ENCODE measurements at places on chromosomes 11 and 22.

DNA sequence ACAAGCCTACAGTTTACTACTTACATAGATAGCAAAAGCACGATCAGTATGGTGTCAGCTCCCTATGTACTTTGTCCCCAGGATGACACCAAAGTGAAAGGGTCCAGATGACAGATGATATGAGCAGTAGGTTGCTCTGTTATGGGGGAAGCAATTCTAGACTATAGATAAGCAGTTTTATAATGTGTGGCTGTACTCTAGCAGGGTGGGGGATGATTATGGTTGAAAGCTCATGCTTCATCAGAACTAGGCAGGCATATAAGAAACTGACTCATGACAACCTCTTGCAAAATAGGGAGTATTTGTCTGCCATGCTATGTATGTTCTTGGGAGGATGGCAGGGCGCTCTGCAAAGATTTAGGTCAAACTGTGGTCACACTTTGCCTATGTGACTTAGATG, 158.2 kb upstream of the ZBED5 start:
- DNase-seq, result no peak

GRCh38 chr22:25729016-25729995, 12.7 kb upstream of the MYO18B start:
- DNase-seq, result no peak

DNA sequence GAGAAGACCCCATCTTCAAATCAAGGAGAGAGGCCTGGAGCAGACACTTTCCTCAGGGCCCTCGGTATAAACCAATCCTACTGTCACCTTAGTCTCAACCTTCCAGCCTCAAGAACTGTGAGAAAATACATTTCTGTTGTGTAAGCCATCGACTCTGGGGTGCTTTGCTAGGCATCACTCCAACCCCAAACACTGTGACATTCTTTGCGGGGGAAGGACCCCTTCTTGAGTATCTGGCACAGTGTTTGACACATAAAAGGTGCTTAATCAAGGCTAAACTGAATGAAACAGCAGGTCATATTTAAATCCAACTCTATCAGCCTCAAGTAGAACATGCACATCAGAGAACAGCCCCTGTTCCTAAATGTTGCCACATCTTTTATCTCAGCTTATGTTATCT, 558.1 kb downstream of the INSC start:
- no peak for DNase-seq

DNA sequence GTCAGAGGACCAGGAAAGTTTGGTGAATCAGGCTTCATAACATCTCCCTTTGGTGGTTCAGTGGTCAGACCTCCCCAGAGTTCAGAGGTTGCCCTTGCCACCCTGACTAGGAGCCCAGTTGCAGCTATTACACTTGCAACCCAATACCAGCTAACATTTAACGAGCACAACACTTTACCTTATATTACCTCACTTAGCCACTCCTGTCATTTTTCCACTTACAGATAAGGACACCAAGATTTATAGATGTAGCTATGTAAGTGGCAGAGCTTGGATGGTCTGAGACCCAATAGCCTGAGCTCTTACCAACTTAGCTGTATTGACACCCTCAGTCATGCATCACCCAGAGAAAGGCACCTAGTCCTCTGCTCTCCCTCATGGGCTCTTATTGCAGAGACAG, 234.7 kb downstream of the INSC start:
- no peak for DNase-seq

DNA sequence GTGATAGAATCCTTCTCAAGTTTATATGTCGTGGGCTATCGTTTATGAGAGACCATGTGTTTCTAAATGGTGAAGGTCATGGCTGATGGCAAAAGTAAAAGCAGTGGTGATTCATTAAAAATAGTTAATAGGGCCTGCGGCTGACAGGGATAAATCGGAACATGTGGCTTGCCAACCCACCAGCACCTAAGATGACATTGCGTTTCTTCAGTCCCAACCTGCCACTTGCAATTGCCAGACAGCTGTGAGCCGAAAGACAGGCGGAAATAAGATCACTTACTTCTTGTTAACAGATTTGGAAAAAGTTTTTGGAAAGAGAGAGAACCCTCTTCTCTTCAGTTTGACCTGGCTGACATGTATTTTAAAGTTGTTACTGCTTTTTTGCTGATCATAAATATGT, 131.5 kb upstream of the MPPED2 start:
- no peak for DNase-seq

GRCh38 chr22:22070371-22070824, 87.8 kb upstream of the TOP3B start:
- DNase-seq, result no peak

- DNase-seq, result no peak
These were observed 168.1 kb downstream of the NXPE2 start for GRCh38 chr11:114846416-114846791.

GRCh38 chr11:35358391-35358790, 61.0 kb downstream of the SLC1A2 start:
- no peak for DNase-seq

DNA sequence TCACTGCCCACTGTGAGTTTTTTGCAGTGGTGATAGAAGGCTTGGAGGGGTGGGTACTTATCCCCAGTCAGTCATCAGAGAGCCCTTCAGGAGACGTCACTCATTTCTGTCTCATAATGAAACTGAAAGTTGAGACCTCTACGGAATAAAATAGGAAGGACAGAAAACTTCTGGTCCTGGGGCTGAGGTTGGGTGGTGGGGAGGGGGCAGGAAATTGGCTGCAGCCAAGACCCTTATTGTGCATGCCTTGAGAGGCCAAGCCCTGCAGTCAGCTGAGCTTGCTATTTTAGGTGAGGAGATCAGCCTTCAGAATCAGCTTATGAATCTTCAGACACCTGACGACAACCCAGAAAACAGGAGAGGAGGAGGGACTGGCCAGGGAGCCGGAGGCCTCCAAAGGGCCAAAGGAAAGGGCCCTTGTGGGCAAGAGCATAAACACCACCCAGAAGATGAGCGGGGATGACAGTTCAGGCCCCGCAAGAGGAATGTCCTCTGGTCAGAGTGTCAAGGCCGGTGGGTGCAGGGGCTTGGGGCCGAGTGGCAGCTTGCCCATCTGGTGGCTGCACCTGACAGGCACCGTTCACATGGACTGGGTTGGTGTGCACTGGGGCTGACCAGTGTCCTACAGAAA, 17.9 kb upstream of the ADA2 start:
- no peak for DNase-seq

DNA sequence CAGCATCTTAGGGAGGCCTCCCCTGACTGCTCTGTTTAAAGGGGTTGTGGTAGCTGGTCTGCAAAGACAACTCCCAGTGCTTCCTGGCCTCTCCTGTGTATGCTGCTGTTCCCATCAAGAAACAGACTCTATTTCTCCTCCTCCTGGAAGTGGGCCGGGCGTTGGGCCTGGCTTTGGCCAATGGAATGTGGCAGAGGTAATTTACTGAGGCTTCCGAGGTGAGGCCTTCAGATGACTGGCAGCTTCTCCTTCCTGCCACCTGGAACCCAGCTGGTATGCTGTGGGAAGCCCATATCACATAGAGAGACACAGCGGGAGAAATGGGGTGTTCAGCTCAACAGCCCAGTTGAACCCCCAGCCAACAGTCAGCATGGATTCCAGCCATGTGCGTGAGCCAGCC, 25.1 kb upstream of the EIF3D start:
- DNase-seq, result no peak

DNA sequence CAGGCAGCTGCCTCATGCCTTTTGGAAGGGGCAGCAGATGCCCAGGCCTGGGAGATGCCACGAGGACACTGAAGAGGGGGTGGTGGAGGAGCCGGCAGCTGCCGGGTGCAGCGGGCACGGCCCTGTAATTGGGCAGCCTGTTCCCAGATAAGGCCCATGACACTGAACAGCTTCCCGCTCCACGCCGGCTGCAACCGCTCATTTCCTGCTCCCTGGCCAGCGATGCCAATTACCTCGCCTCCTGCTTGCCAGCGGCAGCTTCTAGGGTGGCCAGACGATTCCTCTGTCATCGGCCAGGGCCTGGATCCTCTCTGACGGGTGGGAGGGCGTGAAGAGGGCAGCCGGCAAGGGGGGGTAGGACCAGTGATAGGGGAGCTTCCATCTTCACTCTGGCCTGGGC, 22.8 kb downstream of the FLRT1 start:
- DNase-seq, result no peak

- no peak for DNase-seq
These were observed 6.1 kb upstream of the STIM1 start for GRCh38 chr11:3849297-3849874.

GRCh38 chr22:43529934-43530333, 118.1 kb downstream of the MPPED1 start:
- DNase-seq, result no peak

GRCh38 chr11:125956391-125957134, 10.7 kb downstream of the VSIG10L2 start:
- no peak for DNase-seq

DNA sequence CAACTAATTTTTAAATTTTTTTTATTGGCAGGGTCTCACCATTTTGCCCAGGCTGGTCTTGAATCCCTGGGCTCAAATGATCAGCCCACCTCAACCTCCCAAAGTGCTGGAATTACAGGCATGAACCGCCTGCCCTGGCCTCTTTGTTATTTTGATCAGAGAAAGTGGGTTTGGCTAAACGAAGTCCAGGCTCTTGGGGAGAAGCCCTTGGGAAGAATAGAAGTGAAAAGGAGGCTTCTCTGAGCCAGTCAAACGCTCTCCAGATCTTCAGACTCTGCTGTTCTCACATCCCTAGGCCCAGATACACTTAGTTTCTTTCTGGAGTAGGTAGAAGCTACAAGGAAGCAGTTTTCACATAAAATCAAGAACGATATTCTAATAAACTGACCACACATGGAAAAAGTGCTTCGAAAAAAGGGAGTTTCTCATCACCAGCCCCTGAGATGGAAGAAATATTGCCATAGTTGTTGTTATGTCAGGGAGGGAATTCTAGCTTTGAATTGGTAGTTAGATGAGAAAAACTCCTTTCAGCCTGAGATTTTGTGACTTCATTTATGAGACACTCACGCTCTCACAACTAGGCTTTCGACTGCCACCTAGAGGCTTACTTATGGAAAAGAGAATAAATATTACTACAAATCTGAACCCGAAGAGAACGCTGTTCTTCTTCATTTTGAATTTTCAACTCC, 41.7 kb upstream of the AQP11 start:
- peak; percentile 32 for DNase-seq

- no peak for DNase-seq
These were observed 155.0 kb upstream of the TIMP3 start for GRCh38 chr22:32646476-32646875.

DNA sequence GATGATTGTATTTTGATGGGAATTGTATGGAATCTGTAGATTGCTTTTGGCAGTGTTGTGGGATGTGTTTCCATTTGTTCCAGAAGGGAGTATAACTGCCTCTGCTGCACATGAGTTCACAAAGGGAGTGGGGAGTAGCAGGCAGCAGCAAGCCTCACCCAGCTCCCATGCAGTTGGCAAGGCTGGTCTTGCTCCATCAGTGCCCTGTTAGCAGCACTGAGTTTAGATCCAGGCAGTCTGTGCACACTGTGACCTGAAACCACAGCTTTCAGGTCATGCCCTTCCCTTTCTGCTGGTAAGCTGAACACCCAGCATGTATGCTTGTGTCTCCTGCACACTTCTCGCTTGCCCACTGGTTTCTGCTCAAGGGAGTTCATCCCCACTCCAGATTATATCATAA, 3.7 kb upstream of the NUCB2 start:
- DNase-seq, result no peak

All from stimulated activated CD4-positive, alpha-beta T cell treated with anti-CD3 and anti-CD28 coated beads, Interleukin-12 subunit alpha, Interleukin-12 subunit beta, amount 100 ng/mL, for 48 hours (primary cell).